ENCODE measurements at places on chromosomes 7 and 10.
A peak's percentile ranks its signal among the peaks of the same experiment; 100 is the strongest.

DNA sequence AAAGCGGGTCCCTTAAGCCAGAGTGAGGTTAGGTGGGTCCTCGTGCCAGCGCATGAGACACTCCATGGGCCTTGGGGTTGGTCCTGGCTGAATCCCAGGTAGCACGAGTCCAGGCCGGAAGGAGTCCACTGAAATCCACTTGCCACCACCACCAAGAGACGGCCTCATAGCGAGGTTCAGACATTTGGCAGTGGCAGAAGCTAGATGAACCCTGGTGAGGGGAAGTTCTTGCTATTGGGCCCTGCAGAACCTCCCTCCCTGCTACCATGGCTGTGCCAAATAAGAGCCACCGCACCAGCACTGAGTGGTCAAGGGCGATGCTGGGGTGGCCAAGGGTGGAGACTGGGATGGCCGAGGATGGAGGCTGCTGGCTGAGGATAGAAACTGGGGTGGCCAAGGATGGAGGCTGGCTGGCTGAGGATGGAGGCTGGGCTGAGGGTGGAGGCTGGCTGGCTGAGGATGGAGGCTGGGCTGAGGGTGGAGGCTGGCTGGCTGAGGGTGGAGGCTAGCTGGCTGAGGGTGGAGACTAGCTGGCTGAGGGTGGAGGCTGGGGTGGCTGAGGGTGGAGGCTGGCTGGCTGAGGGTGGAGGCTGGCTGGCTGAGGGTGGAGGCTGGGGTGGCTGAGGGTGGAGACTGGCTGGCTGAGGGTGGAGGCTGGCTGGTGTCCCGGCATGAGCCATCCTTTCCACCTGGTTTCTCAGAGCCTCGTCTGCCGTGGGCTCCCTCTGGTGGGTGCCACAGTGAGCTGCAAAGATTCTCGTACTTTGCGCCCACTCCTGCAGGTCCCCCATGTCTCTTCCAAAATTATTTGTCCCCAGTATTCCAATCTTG lies 88.2 kb downstream of the ELFN1 start:
- no peak for DNase-seq

DNA sequence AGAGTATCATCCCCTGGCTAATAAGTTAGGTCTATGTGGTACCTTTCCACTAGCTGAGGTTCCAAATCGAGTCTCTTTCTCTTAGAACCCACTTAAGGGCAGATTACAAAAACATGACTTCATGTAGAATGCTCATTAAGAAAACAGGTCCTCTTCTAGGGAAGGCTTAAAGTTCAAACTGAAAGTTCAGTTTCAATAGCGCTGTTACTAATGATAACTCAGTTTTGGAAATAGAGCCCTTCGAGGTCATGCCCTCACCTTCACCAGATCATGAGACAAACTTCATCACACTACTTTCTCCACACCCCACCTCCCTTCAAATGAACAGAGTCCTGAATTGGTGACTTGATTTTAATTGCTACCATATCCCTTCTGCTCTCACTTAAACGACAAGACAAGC lies 26.2 kb downstream of the HGF start:
- DNase-seq = no peak

GRCh38 chr7:155811560-155811894 lies 736 bp downstream of the SHH start:
- DNase-seq = no peak

- peak; percentile 75 for DNase-seq
Observed at GRCh38 chr7:153523320-153524015, 528.7 kb upstream of the DPP6 start.

DNA sequence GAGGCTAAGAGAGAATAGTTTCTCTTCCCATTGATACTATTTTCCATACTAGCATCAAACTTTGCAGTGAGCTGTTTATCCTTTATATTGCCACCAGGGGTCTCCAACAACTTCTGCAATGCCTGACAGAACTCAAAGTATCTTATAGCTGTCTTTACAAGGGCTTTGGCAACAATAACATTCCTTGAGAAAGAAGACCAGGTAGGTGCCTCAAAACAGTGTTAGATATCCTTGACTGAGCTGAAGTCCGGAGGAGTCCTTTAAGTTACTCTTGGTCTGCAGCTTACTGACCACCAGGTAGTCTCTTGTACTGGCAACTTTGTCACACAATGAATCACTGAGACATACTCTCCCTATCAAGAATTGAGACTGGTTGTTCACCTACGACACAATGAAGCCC lies 30.0 kb upstream of the TES start:
- no peak for DNase-seq

- DNase-seq = no peak
Observed at GRCh38 chr7:104951546-104951945, 62.5 kb upstream of the KMT2E start.

Measured in Ammon's horn (tissue), 1 donor.